ENCODE measurements at places on chromosomes 5 and 9.

- no peak for DNase-seq
These were observed 506.7 kb upstream of the CDH18 start for GRCh38 chr5:20494706-20495105.

GRCh38 chr5:134245101-134245604 is 19.3 kb upstream of the PPP2CA start:
- no peak for DNase-seq

GRCh38 chr9:86005253-86005775 is 64.4 kb downstream of the NAA35 start:
- DNase-seq, result no peak

- DNase-seq, result no peak
These were observed 86.3 kb upstream of the PJA2 start for GRCh38 chr5:109496112-109496511.

DNA sequence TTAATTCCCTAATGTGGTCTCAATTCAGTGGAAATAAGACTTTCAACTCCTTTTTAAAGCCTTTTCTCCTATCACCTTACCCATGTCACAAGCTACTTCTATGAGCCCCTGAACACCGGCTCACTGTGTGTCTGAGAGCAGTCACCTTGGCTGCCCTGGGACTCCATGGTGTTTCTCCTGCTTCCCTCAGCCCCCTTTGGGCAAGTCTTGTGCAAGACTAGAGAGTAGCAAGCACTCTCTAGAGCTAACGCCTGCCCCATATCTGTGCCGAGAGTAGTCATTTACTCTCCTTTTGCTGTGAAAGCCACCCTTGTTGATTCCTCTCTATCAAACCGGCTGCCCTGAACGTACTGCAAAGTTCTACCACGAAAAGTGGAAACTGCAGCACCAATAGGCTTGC is 77.9 kb upstream of the DAB2 start:
- DNase-seq, result no peak

- DNase-seq, result no peak
These were observed 41.7 kb upstream of the BNC2 start for GRCh38 chr9:16912197-16912596.

- no peak for DNase-seq
These were observed 241.8 kb downstream of the MLLT3 start for GRCh38 chr9:20380546-20380945.

DNA sequence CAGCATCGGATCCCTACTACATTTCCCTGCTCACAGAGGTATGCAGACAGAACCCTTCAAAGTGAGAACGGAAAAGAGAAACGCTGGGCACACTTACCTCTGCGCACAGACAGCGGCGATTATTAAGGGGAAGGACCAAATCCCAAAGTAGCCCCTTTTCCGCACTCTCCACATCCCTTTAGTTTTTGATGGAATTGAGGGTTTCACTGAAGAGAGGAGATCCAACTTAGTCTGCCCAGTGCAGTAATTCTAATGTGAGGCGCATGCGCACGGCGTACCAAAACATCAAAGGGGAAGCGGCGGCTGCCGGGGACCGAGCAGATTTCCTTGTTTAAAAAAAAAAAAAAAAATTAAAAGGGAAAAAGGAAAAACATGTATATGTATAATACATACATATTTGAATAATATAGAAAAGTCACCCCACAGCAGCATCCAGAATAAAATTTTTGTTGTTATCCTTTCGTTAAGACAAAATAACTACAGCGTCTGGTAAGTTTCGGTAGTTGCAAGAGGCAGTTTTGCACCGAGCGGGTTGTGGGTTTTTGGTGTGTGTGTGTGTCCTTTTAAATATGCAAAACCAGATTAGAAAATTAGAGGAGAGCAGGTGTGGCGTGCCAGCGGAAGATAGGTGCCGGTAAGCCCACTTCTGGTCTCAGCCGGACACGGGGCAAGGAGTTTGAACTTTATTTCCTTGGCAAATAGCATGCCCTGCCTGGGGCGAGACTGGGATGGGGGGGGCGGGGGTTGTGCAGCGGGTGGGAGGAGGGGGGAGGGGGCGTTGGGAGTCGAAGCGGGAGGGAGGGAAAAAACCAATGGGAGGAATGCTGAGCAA is at the start of gene GABRB2:
Gene GABRB2, minus strand, starts transcription at position 256 of the 832 bp plus-strand sequence. Its CDS starts 82 bp downstream, at position 174.
- DNase-seq, result no peak

DNA sequence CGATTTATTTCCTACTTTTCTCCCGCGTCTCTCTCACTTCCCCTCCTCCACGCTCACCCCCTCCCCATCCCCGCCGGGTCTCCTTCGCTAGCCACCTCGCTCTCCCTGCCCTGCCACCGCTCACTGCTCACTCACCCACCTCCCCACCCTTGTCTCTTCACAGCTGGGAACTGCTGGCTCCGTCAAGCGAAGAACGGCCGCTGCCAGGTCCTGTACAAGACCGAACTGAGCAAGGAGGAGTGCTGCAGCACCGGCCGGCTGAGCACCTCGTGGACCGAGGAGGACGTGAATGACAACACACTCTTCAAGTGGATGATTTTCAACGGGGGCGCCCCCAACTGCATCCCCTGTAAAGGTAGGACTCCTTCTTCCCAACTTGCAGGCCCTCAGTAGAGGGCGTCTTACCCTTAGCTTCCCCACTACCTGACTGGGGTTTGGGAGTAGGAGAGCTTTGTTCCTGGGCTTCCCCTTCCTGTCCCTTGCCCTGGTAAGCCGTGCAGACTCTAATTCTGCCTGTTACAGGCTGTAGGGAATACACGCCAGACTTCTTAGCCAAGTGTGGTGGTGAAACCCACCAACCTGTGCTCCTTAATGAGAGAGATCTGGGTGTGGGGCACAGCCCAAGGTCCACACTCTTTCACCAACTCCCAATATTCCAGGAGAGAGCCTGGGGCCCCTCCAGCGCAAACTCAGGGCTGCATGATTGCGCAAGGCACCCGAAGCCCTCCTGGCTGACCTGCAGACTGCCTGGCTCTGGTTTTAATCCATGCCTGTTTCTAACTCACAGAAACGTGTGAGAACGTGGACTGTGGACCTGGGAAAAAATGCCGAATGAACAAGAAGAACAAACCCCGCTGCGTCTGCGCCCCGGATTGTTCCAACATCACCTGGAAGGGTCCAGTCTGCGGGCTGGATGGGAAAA is 2.5 kb downstream of the FST start:
- DNase-seq, result no peak

GRCh38 chr5:14171046-14171445 is 27.9 kb downstream of the TRIO start:
- DNase-seq, result no peak

All from HS-27A (cell line).